HuH-7.5 (cell line): ENCODE measurements at places on chromosomes 3 and 15.

- no peak for DNase-seq
Observed at GRCh38 chr3:42843713-42844411, 31.8 kb downstream of the CYP8B1 start.

DNA sequence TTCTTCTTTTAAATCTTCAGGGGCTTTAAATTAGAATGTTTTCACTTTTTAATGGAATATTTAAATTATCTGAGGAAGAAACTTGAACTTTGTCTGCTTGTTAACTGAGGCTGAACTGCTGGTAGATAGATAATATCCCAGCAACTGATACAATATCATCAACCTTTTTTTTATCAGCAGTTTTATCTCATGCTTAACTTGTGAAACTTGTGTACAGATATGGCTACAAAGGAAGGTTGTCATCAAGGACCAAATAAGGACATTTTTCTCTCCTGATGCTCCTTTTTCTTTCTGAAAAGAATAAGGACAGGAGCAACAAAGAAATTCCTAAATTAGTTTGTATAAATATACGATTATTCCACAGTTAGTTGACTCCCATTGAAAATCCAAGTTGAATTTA lies 66.4 kb upstream of the KBTBD8 start:
- DNase-seq, result no peak

DNA sequence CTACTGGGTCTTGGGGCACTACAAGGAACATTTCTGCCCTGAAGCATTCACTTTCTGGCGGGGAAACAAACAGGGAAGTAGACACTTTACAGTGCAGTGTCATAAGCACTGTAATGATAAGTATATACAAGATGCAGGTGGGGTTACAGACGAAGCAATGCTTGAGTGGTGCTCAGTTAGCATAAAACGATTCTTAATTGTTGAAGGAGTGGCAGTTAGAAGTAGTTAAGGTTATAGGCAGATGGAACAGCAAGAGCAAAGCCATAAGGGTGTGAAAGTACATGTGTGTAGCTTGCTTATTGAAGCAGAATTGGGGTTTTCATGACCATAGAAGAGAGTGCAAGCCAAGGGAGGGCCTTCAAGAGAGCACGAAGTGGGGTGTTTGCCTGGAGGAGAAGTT lies 46.2 kb downstream of the SLC25A26 start:
- no peak for DNase-seq

DNA sequence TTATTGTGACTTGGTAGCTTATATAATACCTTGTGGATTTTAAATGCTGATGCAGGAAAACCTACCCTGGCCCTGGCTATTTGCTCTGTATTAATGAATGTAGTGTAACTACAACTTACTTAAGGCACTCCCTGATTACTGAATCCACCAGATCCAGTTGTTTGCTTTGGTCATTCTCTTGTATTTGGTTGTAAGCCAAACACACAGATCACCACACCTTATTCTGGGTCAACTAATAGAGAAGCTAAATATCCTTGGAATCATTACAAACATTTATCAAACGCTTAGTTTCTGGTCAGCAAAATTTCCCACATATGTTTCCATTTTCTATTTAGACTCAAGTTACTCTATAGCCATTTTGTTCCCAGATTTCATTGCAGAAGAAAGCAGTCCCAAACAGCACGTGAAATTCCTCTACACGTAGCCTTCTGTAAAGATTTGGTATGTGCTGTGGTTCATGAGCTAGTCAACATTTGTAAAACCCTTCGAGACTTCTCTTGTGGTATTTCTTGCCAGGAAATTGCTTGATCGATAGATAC lies 322.6 kb downstream of the MEX3B start:
- DNase-seq, result no peak

DNA sequence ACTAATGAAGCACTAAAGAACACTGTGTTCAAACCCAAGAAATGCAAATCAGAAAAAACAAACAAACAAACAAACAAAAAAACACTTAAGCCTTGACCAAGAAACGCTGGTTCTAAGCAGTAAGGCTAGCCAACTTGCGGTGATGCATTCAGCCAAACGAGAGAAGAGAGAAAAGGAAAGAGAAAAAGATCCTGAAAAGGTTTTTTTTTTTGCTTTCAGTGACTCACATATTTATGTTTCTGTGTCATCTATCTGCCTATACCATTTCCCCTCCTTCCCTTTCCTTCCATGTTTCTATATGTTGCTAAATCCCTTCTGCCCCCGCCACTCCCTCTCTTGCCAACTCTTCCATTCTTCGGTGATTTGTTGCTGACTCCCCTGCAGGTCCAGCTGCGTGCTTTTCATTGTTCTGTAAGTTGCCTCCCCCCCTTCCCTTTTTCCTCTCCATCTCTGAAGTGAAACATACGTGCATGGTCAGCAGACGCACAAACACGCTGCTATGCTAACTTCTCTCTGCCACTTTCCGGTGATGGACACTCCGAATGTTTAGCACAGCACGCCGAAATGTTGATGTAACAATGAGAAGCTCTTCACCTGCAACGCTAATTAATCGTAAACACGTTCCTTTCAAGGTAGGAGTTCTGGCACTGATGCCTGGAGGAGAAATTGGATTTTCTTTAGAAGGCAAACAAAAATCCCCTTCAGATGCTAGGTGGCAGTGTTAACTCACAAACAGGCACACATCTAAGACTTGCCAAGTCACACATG lies 154.4 kb downstream of the TUSC7 start:
- DNase-seq, result no peak

DNA sequence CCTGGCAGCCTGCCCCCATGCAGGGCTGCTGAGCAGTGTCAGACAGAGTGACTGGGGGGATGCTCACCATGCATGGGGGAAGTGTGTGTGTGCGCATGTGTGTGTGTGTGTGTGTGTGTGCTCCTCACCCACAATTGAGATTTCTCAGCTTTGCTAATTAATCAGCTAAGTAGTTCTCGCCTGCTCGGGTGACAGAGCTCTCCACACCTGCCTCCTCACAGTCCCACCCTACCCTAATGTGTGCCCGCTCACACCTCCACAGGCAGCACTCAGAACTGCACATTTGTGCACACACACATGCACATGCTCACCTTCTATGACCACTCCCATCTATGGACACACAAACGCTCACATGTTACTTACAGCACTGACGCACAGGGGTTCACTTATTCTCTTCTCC lies 37.3 kb downstream of the CACNA2D2 start:
- DNase-seq, result no peak

GRCh38 chr3:175741951-175742350 lies 882.8 kb downstream of the NAALADL2 start:
- no peak for DNase-seq

- no peak for DNase-seq
Observed at GRCh38 chr3:94373456-94373855, 310.6 kb downstream of the NSUN3 start.

GRCh38 chr3:114502204-114502603 lies 208.4 kb downstream of the TIGIT start:
- no peak for DNase-seq

- DNase-seq, result no peak
Observed at GRCh38 chr3:163016251-163016650, 1519.6 kb downstream of the OTOL1 start.

GRCh38 chr3:100882571-100882984 lies 110.6 kb downstream of the ABI3BP start:
- DNase-seq, result no peak

- DNase-seq, result no peak
Observed at GRCh38 chr15:25060472-25060803, 105.7 kb downstream of the SNRPN start.

- DNase-seq, result no peak
Observed at GRCh38 chr3:73926360-73927202, 301.8 kb upstream of the PDZRN3 start.

DNA sequence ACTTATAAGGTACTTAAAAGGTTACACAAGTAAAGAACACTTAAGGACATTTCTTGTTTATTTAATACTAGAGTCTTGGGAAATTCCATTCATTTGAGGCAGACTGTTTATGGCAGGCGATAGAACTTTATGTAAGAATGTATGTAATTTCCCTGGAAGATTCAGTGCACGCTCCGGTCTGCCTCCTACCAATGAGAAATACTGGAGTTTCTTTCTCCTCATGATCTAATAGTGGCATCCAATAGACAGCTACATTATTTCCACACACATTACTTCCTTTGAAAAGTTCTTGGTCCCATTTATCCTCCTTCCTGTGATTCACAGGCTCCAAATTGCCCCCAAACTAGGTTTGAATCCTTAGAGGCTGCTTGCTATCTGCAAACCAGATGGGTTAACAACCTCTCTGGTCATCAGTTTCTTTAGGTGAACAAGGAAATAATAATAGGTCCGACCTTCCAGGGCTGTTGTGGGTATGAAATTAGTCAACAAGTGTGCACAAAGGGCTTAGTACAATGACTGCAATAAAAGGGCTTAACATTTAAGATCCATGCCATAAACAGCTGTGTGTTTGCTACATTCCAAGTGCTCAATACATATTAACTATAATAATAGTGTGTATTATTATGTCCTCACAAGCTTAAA lies 30.7 kb downstream of the EIF4E3 start:
- no peak for DNase-seq

DNA sequence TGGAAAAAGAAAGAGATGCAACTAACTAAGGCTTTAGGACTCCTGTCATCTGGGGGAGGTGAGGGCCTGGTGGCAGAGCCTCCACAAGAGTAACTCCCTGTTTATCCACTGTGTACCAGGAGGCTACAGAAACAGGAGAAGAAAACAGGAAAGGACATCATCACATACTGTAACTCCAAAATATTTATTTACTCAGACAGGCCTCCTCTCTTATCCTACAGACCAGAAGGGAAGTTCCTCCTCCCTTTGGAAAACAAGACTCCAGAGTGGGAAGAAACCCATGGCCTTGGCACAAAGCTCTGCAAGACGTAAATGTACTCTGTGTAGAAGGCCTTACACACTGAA lies 40.1 kb upstream of the AKAP13 start:
- no peak for DNase-seq

DNA sequence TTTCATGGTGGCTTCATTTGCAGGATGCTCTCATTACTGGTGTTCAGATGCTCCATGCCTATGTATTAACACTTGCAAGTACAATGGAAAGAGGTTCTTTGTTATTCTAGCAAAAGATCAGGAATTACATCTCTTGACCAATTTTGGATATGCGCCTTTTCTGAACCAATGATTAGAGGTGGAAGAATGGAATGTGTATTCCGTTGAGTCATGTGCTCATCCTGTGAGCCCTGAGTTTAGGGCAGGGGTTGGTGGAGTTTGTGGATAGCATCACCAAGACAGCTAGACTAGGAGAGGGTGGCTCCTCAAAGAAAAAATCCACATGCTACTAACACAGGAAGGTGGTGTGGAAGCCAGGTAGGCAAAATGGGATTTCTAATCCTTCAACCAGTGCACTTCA lies 80.7 kb upstream of the SLC25A26 start:
- DNase-seq, result no peak

DNA sequence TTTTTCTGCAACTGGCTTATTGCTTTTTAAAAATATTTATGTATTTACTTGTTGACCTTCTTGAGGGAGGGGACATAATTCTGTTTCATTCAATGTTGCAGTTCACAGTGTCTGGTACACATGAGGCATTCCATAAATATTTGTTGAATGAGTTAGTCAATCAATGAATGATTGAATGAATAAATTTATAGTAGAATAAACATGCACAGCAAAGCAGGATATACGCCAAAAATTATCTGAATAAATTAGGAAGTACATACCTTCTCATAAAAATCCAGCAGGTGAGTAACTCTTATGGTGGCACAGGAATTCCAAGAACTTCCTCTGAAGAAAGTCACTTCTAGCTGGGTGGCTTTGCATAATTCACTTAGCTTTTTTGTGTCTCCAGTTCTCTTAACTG lies 469.4 kb upstream of the ATP11B start:
- DNase-seq, result no peak

DNA sequence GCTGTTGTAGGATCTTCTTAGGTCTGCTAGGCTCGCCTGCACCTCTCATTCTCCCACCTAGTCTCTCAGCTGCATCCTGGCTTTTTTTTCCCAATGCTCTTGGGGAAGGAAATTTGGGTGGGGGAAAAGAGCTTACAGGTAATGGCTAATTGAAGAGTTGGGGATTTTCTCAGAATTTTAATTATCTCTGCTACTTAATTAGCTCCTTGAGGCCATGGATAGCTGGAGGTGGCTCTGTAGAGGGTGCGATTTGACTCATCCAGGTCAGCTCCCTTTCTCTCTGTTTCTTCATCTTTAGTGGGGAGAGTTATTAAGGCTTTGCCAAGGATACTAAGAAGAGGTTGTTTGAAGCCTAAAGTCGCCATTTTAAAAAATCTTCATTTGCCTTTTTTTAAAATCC lies 22.6 kb downstream of the SNAPC5 start:
- DNase-seq, result no peak

DNA sequence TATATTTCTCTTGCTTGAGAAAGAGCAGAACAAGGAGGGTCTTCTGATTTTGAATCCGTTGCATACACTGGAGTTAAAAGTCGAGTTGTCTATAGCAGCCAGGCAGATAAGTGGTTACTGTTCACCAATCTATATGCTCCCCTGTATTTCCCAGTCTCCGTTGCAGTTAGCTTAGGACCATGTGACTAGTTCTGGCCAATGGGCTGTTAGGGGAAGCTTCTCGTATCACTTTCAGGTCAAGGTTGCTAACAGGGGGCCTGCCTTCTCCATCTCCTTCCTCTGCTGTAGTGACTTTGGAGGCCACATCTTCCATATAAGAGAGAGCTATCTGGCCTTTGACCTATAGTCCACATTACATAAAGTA lies 188.5 kb upstream of the KBTBD8 start:
- DNase-seq, result no peak

GRCh38 chr3:28386049-28386448 lies 37.4 kb upstream of the AZI2 start:
- no peak for DNase-seq

DNA sequence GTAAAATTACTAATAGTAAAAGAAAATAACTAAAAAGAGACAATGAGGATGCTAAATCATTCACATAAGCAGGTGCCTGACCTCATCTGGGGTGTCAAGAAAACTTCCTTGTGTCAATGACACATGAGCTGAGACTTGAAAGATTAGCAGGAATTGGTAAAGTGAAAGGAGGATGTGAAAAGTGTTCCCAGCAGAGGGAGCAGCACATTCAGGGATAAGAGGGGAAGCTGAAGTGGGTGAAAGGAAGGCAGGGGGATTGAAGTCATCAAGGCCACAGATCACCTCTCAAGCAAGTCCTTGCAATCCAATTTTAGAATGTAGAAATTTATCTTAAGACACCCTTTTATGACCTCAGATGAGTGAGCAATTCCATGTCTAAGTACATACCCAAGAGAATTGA lies 60.2 kb upstream of the ACP3 start:
- DNase-seq, result no peak

DNA sequence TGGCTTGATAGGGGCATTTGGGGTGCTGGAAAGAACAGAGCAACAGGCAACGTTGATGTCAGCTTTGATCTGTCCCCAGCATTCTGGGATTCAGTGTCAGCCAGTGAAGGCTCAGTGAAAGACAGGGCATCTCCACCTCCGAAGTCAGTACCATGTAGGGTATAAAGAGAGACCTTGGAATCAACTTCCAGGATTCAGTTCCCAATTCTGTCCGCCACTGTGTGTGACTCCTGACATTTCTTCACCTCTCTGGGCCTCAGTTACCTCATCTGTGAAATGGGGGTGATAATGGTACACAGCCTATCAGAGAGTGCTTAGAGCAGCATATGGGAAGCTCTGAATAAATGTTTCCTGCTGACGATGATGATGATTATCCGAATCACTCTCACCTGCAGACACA lies 55.6 kb upstream of the FLNB start:
- no peak for DNase-seq
